ENCODE measurements at places on chromosomes 7 and 10.

DNA sequence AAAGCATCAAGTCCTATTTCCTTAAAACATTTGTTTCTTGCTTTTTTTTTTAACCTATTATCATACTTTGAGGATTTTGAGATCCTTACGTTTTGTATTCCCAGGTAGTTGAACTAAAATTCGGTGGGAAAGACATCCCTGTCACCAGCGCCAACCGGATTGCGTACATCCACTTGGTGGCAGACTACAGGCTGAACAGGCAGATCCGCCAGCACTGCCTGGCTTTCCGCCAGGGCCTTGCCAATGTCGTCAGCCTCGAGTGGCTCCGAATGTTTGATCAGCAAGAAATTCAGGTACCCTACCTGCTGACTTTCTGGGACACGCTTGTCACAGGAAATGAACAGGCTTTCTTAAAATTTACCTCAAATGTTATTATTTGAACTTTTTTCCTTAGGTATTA lies 83.0 kb upstream of the DNAJB6 start:
- DNase-seq = peak; percentile 12

DNA sequence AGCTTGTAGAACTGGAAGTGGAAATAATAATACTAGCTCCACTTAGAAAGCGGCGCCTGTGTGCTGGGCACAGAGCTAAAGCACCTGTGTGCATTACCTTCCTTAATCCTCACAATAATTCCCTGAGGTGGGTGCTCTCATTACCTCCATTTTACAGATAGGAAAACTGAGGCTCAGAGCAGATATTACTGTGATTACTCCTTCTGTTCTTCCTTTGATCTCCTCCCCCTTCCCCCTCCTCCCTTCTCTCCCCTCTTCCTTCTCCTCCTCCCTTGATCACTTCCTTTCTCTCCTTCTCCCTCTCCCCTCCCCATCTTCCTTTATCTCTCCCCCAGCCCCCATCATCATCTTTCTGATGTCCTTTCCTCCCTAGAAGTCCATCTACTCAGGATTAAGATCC lies 55.0 kb downstream of the C10orf105 start:
- no peak for DNase-seq

- DNase-seq = no peak
These were observed 2.4 kb downstream of the BNIP3 start for GRCh38 chr10:131979336-131979735.

GRCh38 chr10:74539317-74539716 lies 287.1 kb upstream of the KAT6B start:
- DNase-seq = no peak

DNA sequence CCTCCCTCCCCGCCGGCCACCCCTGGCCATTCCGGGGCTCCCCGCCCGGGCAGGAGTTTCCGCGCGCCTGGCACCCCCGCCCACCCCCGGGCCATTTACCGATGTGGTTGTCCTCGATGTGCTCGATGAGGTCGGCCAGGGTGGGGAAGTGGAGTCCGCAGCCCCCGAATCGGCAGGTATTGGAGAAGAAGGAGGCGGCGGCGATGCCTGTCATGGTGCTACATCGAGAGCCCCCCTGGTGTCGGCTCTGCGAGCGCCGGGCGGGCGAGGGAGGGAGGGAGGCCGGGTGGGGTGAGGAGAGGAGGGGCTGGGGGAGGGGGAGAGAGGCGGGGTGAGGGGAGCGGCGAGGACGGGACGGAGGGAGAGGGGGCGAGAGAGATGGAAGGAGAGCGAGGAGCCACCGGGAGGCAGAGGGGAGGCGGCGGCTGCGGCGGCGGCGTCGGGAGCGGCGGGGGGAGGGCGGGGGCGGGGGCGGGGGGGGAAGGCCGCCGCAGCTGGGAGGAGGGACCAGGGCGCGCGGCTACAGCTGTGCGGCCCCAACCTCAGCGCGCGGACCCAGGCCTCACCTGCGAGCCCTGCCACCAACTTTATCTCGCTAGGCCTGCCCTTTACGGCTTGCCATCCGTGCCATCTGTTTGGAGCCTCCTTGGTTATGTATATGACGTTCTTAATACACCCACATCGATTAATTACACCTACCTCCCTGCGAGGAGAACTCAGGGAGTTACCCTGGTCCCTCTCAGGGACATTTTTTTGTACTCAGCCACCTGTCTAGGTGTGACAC lies at the start of gene JAZF1:
Gene JAZF1 (minus strand): TSS at position 432 of the 784 bp plus-strand sequence.
- peak; percentile 47 for DNase-seq

- no peak for DNase-seq
These were observed 196.2 kb downstream of the PLXNA4 start for GRCh38 chr7:132380059-132380458.

DNA sequence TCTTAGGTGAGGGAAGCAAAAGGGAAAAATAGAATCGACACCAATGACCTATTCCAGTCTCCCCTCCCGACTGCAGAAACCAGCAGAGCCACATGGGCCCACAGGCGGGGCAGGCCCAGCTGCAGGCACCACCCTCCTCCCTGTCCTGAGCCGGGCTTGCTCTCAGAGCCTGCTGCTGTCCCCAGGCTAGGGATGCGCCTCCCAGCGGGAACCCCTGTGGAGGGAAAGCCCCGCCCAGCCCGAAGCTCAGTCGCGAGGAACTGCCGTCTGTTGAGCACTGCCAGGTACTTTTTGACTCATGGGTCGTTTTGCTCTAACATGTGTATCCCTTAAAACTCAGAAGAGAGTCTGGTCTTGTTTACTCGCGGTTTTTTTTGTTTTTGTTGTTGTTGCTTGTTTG lies 124.5 kb upstream of the RET start:
- no peak for DNase-seq

DNA sequence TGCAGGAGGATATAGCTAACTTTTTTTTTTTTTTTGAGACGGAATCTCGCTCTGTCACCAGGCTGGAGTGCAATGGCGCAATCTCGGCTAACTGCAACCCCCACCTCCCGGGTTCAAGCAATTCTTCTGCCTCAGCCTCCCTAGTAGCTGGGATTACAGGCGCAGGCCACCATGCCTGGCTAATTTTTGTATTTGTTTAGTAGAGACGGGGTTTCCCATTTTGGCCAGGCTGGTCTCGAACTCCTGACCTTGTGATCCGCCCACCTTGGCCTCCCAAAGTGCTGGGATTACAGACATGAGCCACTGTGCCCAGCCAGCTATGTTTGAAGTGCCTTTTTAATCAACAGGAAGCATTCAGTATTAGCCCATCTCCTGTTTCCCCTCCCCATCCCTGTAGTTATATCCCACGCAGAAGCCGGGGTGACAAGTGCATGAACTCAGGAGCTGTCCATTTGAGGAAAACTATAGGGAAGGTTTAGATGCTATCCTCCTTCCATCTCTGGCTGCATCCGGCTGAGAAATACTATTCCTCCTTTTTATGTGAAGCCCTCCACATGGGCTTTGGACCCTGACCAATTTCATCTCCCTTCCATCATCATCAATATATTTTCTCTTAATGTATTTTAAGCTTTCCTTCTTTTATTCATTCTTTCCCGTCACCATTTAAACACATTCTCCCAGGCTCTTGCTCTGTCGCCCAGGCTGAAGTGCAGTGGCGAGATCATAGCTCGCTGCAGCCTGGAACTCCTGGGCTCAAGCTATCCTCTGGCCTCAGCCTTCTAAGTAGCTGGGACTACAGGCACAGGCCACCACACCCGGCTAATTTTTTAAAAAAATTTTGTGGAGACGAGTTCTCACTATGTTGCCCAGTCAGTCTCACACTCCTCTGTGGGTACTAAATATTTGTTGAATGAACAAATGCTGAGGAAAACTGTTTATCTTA lies 1.3 kb upstream of the POT1 start:
- no peak for DNase-seq

DNA sequence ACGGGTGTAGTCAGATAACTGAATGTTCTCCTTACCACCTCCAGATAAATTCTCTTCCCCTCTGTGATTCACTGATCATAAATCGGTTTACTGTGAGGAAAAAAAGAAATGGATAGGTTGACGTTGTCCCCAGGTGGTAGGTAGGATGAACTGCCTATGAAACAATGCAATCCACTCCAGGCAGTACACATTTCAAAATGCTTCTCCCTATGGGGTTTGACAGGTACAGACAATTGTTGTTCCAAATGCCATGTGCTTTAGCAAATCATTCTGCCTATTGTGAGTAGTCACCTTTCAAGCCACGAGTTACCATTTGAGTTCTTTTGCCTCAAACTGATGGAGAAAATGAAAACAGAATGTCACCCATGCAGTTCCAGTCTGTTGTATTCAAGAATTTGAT lies 21.8 kb downstream of the VIM start:
- no peak for DNase-seq

DNA sequence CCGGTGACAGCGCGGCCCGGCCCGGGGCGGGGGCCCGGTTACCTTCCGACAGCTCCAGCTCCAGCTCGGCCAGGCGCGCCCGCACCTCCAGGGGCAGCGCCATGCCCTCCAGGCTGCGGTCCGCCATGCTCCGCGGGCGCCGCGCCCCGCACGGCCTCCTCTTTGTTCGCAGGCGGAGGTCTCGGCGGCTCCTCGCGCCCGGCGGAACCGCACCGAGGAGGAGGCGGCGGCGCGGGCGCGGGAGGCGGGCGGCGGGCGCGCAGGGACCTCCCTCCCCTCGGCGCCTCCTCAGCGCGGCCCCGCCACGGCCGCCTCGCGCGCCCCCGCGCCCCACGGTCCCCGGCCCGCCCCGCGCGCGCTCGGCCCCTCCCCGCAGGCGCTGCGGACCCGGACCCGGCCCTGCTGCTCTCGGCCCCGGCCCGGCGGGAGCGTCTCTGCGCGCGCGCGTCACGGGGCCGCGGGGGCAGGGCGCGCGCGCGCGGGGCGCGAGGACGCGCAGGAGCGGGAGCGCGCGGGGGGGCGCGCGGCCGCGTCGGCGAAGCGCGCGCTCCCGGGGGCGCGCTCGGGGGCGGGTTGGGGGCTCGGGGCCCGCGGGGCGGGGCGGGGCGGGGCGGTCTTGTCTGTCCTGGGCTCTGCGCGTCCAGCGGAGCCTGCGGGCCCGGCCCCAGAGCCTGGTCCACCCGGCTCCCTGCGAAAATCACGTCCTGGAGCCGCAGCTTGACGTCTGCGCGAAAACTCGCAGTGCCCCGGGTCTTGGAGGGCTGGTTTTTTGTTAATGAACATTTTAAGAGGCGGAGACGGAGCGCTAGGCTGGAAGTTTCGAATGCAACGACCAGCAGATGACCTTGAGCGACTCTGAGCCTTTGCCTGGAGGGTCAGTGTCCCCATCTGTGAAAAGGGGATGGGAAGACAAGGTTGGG lies at the start of gene DIP2C:
Gene DIP2C (minus strand): TSS at position 217 of the 920 bp plus-strand sequence. CDS start 90 bp downstream, at position 127.
- no peak for DNase-seq

DNA sequence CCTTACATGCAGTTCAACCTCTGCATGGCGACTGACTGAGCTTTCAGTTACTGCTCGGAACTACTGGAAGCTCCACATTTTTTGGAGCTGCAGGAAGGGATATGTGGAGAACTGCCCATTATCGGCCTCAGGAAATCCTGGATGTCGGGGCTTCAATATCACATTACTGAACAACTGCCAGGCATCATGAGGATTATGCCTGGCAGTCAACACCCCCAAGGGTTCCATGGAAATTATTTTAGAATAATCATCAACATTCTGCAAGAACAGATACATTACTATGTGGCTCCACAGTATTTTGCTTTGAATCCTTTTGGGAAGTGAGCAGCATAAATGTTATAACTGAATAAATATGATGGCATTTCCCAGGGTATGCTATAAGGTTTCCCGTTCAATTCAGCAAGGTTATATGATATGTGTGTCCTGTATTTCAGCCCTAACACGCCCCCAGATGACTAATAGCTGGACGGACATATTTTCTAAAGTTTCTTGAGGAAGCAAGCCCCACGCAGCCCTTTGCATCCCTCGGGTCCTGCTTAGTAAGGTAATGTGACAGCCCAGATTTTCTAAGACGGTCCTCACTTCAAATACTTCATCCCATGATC lies 53.0 kb upstream of the OPALIN start:
- DNase-seq = no peak

- DNase-seq = no peak
These were observed 34.4 kb downstream of the BCAP29 start for GRCh38 chr7:107614425-107614824.

GRCh38 chr7:55550010-55550663 lies 22.2 kb downstream of the VOPP1 start:
- no peak for DNase-seq

- DNase-seq = no peak
These were observed 30.4 kb downstream of the CROT start for GRCh38 chr7:87375662-87376435.

GRCh38 chr10:105328503-105329133 lies 687.5 kb downstream of the SORCS3 start:
- DNase-seq = no peak
